ENCODE measurements at places on chromosomes 4 and X.

- no peak for DNase-seq
Measured at GRCh38 chr4:70577220-70577927, 14.7 kb upstream of the AMBN start.

GRCh38 chr4:6920171-6920570 is 10.5 kb downstream of the TBC1D14 start:
- DNase-seq, result no peak

GRCh38 chrX:40172401-40173142 is 74.8 kb upstream of the BCOR start:
- peak; percentile 55 for DNase-seq

- no peak for DNase-seq
Measured at GRCh38 chr4:5156682-5157081, 105.4 kb downstream of the STK32B start.

- DNase-seq, result no peak
Measured at GRCh38 chrX:100946299-100946927, 17.7 kb upstream of the XKRX start.

Data from amniotic epithelial cell (primary cell).